ENCODE measurements at places on chromosomes 11 and 22. TPM values are rescaled to one million over a fixed set of nuclear protein-coding genes. Genes with fewer than 3 reads are reported as not detected.

DNA sequence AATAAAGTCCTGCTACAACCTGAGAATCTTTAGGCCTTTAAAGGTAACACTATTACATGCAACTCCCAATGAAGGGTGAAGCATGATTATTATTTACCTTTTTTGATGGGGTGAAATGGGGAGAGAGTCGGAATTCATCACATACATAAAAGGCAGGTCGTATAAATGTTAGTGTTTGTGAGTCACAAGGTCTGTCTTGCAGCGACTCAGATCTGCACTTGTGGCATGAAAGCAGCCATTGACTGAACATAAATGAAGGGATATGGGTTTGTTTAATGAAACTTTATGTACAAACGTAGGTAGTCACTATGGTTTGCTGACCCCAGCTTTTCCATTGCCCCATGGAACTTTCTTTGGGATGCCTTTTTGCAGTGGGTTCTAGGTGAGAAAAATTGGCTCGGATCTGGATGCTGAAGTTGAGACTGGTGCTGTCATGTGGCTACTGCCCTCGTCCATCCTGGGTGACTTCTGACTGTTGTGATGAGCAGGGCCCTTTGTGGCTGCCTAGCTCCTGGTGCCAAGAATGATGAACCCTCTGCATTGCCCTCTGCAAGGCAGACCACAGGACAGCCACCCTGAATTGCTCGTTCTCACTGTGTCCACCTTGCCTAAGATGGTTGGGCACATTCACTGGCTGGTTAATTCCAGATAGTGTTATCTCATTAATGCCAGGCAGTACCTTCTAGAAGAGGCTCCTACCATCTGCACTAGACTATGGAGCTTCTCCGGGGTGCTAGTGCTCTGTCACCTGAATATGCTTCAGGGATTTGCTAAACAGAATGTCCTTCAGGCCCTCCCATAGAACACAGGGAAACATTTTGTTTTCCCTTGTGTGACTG, 11.3 kb downstream of the GGTLC2 start:
- DNase-seq, result no peak

DNA sequence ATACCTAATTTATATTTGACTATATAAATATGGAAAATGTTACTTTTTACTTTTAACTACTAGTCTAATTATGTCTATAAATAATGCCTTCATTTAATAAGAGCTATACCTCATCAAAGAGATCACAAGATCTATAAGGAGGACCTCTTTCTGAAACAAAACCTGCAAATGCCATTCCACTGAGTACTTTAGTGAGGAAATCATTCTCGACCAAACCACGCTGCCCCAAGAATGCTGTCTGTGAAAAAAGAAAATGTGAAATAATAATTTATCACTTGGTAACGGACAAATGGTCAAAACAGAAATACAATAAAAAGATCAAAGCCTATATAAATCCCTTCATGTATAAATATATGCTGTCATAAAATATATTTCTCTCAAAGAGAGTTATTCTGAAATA, 301.7 kb downstream of the SBF2 start:
- DNase-seq, result no peak

OR52I2 gene
- total RNA-seq, result not detected

OR51B2 gene
- total RNA-seq, result 0.78 TPM

GRCh38 chr11:59807047-59807610, 3.4 kb downstream of the MRPL16 start:
- no peak for DNase-seq

- no peak for DNase-seq
Observed at GRCh38 chr11:44620328-44620725, 54.9 kb downstream of the CD82 start.

C11orf65 gene
- total RNA-seq, result 0.62 TPM

DNA sequence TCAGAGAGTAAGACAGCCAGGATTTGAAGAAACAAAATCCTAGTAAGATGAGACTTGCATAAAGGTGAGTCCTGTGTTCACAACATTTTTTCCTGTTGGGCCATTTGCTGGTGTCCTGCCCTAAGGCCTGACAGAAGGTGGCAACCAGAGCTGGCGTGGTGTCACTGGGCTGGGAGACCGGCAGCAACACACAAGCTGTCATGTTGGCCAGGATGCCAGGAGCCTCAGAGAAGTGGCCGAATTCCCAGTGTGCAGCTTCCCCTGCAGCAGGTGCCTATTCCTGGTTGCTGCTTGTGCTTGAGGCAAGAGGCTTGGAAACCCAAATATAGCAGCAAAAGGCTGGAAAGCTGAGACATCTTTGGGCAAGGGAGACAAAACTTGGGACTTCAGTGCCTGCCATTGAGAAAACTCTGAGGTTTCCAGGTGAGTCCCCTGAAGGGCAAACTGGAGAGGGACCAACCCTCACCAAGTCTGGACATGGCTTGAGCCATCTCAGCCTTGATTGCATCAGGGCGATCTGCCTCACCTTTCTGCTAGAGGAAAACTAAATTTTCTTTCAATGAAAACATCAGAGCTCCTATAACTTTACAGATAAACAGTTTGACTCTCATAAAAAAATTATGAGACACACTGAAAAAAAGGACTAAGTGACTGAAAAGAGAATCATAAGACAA, 25.9 kb downstream of the ALG12 start:
- DNase-seq, result peak; percentile 41

- no peak for DNase-seq
Observed at GRCh38 chr11:2762451-2762850, 62.7 kb upstream of the KCNQ1OT1 start.

GALNT18 gene
- total RNA-seq, result 22.8 TPM

CCDC87 gene
- 0.62 TPM for total RNA-seq

DNA sequence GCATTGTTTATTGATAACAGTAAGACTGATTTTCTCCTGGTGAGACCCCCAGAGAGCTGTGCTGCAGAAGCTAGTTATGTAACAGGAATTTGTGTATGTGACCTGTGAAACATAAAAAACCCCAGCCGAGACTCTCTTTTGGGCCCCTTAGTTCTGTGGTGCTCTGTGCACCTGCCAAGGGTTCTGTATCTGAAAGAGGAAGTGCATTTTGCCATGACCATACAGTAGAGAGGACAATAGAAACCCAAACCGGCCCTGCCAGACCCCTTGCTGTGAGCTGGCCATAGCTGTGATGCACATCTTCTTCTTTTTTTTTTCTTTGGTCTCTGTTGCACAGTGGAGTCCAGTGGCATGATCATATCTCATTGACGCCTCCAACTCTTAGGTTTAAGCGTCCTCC, 31.4 kb upstream of the APOL5 start:
- no peak for DNase-seq

TMEM45B gene
- total RNA-seq, result 0.31 TPM

TSKU gene
- total RNA-seq, result 12.3 TPM

DNA sequence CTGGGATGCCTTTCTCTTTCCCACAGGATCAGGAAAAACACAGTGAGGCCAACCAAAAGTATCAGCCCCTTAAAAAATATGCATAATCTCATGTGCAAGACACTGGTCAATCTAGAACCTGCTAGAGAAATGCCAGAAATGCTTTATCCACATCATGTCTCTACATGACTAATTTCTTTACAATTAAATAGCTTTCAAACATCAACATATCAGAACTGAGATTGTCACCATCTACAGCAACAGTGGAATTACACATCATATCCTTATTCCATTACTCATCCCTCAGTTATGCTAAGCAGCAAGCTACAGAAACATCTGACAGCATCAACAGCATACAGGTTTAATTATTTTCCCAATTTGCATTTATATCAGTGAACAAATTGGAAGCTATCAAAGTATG, 78.8 kb downstream of the DDIAS start:
- no peak for DNase-seq

MIOX gene
- total RNA-seq, result not detected

DNA sequence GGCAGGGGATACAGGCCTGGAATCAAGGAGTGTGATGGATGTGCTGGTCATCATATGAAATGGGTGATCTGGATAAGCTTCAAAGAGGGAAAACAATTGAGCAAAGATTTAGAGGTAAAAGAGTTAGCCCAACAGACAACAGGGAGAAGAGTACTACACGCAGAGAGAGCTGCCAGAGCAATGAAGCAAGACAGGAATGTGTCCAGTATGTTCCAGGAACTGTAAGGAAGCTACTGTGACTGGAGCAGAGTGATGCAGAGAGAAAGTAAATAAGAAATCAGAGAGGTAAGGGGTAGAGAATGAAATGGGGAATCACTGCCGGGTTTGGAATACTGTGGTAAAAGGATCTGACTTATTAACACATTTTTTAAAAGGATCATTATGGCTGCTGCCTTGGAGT, 255.1 kb downstream of the DCDC1 start:
- no peak for DNase-seq

- DNase-seq, result no peak
Observed at GRCh38 chr22:45317551-45318167, 7.9 kb downstream of the FAM118A start.

DNA sequence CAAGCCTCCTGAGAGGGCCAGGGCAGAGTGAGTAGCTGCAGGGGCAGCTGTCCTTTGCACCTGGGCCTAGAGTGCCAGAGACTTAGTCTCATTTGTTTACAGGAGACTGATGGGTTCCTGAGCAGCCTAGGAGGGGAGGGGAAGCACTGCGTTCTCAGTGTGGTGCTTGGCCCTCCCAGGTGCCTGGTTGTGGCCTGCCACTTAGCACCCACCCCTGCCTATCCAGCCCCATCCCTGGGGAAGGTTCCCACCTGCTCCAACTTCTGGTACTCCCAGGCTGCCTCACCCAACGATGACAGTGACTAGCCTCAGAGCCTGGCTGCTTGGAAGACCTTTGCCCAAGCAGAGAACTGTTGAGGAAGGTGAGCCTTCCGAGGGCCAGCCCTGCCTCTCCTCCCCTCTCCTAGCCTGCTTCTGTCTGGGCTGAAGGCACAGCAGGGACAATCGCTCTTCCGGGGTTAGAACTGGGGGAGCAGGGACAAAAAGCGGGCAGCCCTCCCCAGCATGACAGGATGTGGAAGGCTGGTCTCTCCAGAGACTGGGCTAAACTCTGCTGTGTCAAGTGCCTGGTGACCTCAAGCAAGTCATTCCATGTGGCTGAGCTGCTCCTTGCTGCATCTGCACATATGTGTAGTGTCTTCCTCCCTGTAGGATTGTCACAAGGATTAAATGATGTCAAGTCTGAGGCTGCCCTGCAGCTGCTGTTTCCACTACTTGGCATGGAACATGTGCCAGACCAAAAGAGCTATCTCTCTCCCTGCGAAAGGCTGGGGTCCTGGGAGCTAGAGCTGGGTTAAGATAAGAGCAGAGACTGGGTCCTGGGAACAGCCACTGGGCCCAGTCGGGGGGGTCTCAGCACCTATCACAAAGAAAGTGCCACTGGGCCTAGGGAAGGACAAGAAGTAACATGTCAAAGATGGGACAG, 9.9 kb downstream of the KCNQ1OT1 start:
- DNase-seq, result no peak

HTR3A gene
- total RNA-seq, result 0.31 TPM

SLC16A8 gene
- total RNA-seq, result 0.16 TPM

- DNase-seq, result no peak
Observed at GRCh38 chr11:2218031-2218633, 46.5 kb upstream of the TH start.

DNA sequence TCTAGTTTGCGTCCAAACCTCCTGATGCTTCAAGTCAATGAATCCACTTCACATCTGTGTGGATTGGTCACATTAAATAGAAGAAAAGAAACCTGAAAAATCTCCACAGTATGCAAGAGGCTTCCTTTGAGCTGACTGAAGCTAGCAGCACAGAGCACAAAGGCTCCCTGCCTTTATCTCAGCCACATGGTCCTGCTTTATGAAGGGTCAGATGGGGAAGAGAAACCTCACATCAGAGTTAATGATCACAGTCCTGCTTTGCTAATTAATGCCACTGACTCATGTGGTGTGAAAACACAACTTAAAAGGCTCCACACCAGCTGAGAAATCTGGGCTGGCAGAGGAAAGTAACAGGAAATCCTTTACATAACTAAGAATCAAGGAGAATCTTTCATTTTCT, 1291.0 kb downstream of the LRRC4C start:
- no peak for DNase-seq

- DNase-seq, result no peak
Observed at GRCh38 chr11:19276859-19277808, 36.4 kb upstream of the E2F8 start.

DNA sequence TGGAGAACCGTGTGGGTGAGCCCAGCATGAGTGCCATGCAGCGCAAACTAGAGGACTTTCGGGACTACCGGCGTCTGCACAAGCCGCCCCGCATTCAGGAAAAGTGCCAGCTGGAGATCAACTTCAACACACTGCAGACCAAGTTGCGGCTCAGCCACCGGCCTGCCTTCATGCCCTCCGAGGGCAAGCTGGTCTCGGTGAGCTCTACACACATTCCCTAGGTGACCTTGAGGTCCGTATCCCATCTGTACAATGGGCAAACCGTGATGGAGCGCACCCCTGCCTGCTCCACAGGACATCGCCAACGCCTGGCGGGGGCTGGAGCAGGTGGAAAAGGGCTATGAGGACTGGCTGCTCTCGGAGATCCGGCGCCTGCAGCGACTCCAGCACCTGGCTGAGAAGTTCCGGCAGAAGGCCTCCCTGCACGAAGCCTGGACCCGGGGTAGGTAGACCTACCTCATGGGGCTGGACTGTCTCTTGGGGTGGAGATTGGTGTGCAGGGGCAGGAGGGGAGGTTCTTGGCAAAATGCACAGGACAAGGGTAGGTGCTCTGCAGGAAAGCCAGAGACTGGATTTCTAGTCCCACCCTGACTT, 10.6 kb downstream of the CTSF start:
- no peak for DNase-seq

DNA sequence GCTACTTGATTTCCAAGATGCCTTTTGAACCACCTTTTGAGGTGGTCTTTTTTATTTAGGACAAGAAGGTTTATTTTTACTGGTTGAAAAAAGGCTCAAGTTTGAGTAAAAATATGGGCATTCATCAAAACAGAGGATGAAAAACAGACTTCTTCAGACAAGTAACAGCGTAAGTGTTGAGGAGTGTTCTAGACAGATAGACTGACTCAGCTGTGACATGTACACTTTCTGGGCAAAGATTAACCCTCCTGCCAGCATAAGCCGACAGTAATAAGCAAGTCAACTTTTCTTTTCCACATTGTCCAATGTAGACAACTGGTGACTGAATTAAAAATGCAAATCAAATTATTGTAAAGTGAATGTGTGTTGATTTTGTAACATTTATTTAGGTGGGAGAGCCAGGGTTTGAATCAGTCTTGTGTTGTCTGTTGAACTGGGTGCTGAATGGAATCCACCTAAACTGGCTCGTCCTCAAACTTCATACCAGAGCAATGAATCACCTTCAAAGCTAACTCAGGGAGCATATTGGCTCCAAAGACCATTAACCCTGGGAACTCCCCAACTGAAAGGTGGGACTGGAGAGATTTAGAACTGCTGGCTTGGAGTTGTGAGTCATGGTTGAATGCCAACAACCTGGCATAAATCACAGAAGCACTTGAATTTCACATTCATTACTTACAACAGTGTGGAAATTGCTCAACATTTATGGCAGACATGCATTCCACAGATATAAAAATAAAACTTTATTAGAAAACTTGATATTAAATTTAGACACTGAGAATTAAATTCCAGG, 377.0 kb downstream of the ETS1 start:
- DNase-seq, result no peak

DNA sequence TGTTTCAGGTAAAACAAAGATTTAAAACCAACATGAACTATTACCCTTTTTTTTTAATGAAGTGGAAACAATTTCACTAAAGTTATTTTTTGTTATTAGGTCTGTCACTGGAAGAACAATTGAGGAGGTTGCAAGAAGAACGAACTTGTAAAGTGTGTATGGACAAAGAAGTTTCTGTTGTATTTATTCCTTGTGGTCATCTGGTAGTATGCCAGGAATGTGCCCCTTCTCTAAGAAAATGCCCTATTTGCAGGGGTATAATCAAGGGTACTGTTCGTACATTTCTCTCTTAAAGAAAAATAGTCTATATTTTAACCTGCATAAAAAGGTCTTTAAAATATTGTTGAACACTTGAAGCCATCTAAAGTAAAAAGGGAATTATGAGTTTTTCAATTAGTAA, 30.9 kb downstream of the BIRC2 start:
- no peak for DNase-seq
